ENCODE measurements at places on chromosomes 12 and 14.

- no peak for DNase-seq
These were observed 58.3 kb downstream of the ANAPC7 start for GRCh38 chr12:110345176-110345661.

GRCh38 chr14:54867011-54867410, 35.6 kb downstream of the GCH1 start:
- no peak for DNase-seq

- DNase-seq: no peak
These were observed 165.1 kb upstream of the LMNTD1 start for GRCh38 chr12:25718081-25718731.

GRCh38 chr12:89864411-89864810, 155.8 kb upstream of the ATP2B1 start:
- no peak for DNase-seq

DNA sequence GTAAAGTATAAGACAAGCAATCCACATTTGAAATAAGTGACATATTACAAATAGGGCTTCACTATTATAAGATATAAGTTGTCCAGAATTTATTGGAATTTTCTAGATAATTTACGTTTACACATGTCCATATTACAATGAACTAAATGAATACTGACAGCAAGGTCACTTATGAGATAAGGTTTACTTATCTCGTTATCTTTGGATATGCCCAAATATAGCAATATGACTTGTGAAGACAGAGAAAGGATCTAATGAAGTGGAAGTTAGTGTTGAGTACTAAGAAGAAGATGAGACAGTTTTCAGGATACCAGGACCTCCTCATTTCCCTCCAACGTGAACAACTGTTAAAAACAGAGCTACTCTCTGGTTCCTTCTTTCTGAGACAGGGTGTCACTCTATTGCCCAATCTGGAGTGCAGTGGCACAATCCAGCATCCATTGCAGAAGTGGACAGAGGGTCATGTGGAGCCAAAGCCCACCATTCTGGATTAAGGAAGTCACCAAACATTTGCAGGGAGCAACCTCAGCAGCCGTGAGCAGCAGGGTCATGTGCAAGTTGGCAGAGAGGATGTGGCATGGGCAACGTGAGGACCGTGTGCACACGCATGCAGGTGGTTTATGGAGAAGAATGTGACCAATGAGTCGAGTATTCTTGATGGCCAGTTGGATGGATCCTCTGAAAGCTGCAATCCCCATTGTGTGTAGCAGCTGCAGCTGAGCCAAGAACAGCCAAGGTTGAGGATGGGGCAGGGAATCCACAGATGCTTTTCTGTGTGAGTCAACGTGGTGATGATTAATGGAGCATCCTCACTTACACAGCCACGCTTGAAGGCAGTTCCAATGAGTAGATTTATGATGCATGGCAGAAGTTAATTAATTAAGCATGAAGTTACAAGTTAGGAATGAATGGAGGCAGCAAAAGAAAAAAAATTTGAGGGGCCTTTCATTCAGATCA, 111.0 kb downstream of the BICD1 start:
- no peak for DNase-seq

- DNase-seq: no peak
These were observed 140.5 kb upstream of the LHX5 start for GRCh38 chr12:113612076-113612728.

GRCh38 chr12:27142101-27142721, 59.8 kb upstream of the C12orf71 start:
- no peak for DNase-seq

DNA sequence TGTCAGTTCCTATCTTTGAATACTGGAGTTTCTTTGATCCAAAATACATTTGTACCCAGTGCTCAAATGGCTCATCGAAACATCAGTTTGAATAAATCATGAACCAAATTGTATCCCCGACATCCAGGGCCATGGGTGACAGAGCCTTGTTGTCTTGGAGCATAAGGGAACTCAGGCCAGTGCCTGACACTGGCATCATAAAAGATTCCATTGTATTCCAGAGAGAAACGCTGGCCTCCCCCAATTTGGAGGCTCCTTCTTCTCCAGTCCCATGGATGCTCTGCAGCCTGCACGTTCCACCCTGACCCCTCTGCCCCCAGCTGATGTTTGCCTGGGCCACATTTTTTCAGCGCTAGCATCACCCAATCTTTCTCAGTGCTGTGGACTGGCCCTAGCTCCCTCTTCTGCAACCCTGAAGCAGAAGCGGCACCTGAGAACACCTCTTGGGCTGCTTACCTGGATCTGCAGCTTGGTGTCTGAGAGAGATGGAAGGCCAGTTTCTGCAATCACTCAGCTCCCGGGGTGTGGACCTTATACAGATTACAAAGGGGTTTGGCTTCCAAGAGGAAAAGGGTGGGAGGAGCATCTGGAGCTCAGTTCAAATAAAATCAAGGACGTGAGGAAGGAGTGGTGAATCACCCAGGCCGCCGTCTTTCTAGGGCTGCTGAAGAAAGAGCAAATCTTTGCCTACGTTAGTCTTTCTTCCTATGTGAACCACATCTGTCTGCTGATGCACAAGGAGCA, at the start of gene RNASE1:
Gene RNASE1, minus strand, starts transcription at position 504 of the 744 bp plus-strand sequence. CDS start 776 bp downstream, outside the sequence.
- no peak for DNase-seq

DNA sequence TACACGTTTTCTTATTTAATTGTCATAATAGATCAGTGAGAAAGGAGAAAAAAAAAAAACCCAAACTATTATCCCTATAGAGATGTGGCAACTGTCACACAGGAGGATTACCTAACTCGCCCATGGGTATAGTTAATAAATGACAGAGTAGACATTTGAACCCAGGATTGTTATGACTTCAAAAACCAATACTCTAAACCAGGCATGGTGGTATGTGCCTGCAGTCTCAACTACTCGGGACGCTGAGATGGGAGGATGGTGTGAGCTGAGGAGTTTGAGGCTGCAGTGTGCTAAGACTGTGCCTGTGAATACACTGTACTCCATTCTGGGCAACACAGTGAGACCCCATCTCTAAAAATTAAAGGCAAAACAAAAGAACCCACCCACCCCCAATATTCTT, 114.5 kb downstream of the DENND5B start:
- no peak for DNase-seq

Measured in stimulated activated CD4-positive, alpha-beta T cell treated with anti-CD3 and anti-CD28 coated beads, Interleukin-4, amount 100 ng/mL, for 1 hour (primary cell).